ENCODE measurements at places on chromosomes 5 and 9.

GRCh38 chr5:133117912-133118445 lies 66.2 kb downstream of the HSPA4 start:
- DNase-seq: no peak

DNA sequence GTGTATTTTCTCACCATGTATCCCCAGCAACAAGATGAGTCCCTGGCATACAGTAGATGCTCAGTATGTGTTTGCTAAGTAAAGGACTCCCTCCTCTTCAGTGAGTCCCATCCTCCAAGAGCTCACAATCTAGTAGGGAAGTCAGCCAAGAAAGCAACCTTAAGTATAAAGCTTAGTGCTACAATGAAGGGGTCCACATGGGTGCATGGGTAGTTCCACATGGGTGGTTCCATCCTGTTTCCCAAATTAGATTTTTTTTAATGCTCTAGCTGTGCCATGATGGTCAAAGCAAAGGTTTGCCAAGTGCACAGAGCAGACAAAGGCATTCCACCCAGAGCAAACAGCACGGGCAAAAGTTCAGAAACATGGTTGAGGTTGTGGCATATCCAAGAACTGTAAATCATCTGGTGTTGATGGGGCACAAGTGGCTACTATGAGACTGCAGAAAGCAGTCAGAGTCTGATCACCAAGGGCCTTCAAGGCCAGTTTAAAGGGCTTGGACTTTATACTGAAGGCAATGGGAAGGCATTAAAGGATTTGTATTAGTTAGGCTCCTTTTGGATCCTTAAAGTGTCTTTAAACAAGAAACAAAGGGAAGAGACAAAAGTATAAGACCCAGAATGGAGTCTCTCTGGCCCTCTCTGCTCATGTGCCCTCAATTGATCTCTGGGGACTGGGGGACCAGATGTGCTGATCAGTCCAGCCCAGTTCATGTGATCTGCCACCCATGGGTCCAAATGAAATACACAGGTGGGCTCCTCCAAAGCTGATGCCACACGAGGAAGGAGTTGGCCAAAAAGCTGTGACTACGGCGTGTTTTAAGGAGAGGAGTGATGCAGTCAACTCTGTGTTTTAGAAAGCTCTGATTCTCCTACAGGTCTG lies 9.0 kb upstream of the CPLX2 start:
- DNase-seq: no peak

DNA sequence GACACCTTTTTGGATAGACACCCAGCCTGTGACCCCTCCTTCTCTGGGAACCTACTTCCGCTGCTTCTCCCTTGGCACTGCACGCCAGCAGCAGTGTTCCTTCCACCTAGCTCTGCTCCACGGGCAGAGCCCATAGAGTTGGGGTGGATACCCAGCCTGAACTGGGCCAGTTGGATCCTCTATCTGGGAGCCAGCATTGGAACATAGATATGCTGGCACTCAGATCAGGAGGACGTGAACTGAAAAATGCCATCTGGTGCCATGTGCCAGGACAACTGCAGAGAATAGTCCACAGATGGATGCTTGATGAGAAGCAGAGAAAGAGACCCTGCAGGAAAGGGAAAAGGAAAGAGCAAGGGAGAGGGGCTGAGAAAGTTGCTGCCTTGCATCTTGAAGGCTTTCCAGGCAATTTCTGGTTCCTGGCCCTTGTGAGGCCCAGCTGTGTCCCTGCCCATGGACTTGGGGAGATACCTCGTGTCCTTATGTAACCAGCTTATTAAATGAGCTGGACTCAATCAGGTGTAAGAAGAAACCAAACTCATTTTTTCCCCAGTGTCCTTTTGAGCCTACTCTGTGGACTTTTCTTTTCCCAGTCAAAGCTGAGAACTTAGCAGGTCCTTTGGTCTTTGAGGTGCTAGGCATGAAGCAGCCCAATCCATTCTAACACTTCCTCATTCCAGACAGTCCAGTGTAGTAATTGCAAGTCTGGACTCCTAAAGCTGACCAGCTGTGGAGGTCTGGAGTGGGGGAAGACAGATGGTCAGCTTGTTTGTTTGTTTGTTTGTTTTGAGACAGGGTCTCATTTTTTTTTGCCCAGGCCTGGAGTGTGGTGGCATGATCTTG lies 39.1 kb downstream of the ANGPTL2 start:
- no peak for DNase-seq

DNA sequence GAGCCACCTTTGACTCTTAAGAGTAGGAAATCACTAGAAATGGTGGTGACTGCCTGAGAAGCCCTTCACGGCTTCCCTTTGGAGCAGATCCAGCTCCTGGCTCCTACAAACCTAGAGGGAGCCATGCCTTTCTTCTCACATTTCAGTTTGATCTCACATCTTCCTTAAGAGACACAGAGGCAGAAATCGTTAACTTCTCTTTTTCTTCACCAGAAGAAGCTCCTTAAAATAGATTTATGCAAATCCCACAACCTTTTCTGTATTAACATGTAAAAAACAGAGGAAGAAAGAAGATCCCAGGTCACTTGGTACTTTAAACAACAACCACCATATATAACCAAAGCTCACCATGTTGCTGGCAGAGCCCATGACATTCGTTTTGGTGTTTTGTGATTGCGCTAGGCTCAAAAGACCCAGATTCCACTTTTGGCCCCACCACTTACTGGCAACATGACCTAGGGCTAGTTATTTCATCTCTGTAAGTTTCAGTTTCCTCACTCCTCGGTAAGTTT lies 29.6 kb downstream of the PAX5 start:
- no peak for DNase-seq

- no peak for DNase-seq
These were observed 300.5 kb upstream of the ISL1 start for GRCh38 chr5:51082741-51083140.

DNA sequence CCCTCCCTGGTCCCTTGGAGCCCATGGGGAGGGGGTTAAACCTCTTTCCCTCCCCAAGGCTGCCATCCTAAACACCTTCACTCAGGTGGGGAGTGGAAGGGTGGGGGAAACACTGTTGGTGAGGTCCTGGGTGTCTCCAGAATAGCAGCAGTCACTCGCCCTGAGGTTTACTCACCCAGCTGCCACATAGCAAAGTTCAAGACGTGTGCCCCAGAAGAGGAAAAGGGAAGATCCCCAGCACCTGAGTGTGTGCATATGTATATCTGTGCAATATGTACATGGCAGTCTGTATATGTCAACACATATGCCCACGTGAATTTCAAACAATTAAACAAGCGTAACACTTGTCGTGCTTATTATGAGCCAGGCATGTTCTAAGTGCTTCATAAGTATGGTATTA lies 31.3 kb upstream of the SMU1 start:
- no peak for DNase-seq

DNA sequence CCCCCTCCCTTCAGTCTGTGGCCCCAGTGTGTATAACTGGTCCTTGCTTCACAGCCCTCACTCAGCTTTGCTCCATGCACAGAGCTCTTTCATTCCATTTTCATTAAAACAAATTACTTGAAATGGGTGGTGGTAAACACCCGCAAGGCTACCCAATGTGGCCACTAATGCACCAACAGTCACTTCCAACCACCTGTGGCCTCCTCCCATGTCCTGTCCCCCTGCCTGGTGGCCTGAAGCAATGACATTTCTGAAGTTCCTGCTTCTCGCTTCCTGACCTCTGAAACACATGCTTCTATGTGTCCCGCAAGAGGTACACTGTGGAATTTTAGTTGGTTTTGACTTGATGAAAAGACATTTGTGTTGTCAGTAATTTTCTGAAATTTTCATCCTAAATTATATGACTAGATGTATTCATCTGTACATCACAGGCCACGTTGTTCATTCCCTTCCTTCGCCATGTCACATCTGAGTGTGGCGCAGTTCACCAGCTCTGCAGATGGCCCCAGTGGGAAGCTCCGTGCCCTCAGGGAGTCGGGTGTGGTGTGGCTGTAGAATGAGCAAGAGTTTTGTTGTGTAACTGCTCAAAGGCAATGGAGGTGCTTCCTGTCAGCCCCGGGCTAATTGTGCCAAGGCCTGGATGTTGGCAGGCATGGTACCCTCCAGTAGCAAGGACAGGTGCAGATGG lies 9.6 kb downstream of the ROPN1L start:
- no peak for DNase-seq

DNA sequence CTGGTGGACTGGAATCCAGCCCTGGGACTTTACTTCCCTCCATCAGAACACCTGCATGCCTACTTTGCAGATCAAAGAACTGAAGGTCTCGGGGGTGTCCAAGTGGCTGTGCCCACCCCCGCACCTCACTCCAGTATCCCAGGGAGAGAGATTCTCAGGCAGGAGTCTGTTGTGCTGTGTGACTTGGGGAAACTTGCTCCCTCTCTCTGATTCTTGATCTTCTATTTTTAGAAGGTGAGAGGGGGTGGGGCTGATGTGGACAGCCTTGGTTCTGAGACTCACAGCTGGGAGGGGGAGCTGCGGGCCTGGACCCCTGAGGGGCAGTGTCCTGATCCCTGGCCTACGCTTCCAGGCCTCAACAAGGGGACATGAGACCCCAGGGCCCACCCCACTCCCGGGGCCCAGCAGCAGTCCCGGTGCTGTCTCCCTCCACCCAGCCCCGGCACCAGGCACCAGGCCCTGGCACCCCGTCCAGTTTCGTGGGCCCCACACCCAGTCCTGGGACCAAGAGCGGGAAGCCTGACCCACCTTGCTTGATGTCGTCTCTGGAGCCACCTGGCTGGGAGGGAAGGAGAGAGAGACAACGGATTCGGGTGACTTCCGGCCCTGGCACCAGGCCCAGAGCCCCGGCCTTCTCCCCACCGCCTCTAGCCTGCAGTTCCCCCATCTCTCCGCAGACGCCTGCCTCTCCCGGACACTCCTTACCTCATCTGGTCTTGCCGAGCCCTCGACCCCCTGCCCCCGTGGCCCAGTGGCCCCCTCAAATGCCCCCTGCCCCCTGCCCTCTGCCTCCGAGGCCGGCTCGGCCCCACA lies 74.0 kb upstream of the SPTLC1 start:
- no peak for DNase-seq

DNA sequence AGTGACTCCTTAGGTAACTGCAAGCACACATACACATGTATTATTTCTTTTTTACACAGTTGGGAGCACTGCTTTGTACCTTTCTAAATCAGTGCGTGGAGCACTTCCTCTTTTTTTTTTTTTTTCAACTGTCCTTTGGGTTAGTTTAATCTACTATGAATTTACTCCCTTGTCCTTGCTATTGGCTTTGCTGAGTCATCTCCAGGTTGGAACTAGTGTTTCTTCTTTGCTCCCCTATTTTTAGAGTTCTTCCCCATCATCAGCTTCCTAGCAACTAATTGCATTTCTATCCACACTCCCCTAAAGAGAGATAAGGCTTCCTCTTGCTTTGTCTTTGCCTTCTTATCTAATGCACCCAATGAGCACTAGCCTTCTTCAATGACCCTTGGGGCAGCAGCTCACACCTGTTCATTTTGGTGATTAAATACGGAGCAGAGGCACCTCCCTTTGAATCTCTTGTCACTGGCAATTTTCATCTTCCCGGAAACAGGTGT lies 24.3 kb downstream of the S100Z start:
- no peak for DNase-seq

DNA sequence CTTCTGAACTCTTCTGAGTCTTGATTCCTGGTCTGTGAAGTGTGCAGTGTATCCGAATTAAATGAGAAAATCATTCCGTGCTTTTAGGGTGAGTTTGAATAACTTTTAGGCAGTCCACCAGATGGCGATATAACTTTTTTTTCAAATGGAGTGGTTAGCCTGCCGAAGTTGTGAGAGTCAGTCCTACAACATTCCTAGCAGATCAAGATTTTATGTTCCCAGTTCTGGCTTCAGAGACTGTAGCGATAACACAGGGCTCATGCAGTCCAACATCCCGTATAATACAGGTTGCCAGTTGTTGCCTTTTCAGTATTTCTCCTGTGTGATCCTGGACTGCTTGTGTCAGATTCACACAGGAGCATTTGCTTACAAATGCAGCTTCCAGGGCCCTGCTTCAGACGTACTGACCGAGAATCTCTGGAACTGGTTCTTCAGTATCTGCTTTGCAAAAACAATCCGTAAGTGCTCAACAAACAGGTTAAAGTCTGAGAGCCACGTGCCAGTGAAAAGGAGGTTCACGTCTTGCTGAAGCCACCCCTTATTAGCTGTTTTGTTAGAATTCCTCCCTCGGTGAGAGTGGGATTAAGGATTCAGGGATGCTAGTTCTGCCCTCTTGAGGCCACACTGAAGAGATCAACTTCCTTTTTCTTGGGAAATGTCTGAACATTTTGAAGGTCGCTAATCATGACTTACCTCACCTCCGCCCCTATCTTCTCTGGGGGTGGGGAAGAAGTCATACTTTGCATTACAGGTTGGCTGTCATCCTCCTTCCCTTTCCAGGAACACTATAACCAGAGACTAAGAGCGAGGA lies 22.8 kb downstream of the SMIM3 start:
- no peak for DNase-seq

DNA sequence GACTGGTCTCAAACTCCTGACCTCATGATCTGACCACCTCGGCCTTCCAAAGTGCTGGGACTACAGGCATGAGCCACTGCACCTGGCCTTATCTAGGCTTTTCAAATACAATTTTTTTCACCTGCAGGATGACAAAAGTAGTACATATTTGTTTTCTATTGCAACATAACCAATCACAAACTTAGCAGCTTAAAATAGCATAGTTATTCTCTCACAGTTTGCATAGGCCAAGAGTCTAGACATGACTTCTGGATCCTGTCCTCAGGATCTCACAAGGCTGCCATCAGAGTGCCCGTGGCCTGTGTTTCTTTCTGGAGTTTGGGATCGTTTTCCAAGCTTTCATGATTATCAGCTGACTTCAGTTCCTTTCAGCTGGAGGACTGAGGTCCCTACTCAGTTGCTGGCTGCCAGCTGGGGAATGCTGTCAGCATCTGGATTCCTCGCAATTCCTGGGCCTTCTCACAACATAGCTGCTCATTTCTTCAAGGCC lies 348.9 kb downstream of the ARHGEF28 start:
- no peak for DNase-seq

GRCh38 chr9:82148426-82148810 lies 159.8 kb downstream of the SPATA31D1 start:
- DNase-seq: no peak

GRCh38 chr5:103224118-103224893 lies 34.3 kb upstream of the MACIR start:
- no peak for DNase-seq

- no peak for DNase-seq
These were observed 70.7 kb upstream of the CPLX2 start for GRCh38 chr5:175800656-175801081.

DNA sequence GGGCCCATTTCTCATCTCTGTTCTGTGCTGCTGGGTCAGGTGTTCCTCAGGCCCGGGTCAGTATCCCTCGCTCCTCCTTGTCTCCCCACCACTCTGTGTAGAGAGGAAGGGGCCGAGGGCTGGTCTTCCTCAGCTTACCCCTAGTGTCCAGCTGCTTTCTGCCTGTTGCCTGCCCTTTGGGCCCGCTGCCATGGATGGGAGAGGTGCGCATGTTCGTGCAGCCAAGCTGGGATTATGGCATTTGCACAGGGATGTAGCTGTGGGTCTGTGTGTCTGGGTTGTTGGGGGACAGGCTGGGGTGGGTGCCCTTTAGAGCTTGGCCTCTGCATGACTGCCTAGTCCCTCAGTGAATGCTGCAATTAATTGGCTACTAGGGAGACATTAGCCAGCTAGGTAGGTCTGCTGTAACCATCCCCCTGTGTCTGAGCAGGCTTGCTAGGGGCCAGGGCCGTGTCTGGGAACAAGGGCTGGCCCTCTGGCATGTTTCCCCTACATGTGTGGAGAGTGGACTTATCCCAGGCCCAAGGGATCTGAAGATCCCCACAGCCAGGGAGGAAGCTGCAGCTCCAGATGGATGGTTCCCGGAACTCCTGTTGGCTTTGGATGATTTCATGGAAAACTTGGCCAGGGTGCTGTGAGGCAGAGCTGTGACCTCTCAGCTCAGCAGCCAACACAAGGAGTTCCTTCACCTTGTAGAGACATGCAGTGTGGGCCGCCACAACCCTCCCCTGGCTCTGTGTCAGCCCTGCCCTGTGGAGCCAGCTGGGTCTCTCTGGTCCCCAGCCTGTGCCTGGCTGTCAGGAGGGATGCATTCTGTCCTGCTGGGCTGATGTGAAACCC lies 161.9 kb downstream of the MACROH2A1 start:
- DNase-seq: no peak

Data from stimulated activated CD4-positive, alpha-beta T cell treated with anti-CD3 and anti-CD28 coated beads, Interleukin-1b, Interleukin-23, amount 100 ng/mL, for 1 hour (primary cell).